ENCODE measurements at places on chromosomes 4 and X.

GRCh38 chr4:77911842-77912450, 49.3 kb downstream of the MRPL1 start:
- no peak for DNase-seq

- DNase-seq = peak; percentile 84
Observed at GRCh38 chr4:83284193-83285054, at the start of gene COQ2. Gene COQ2, minus strand, starts transcription at chr4:83284798. Its CDS starts 34 bp downstream, at chr4:83284764.

GRCh38 chrX:132652871-132653270, 164.0 kb upstream of the MBNL3 start:
- no peak for DNase-seq

DNA sequence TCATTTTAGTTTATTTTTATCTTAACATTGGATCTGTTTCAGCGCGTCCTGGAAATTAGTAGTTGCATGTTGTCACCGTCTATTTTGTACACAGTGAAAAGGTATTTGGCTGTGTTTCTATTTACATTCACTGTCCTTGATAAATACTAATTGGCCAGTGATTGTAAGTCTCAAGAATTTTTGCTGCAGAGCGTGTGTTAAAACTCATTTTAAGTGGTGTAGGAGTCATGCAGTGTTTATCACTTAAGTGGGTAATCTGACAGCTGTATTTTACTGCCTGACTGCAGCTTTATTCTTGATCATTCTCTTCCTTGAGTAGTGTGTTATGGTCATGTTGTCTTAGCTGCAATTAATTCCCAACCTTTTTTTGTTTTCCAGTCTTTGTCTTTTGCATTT, 9.8 kb downstream of the GUCY1A1 start:
- DNase-seq = no peak

GRCh38 chrX:10634392-10635161, 14.2 kb upstream of the MID1 start:
- DNase-seq = peak; percentile 69

GRCh38 chr4:68176904-68177303, 47.2 kb upstream of the TMPRSS11F start:
- no peak for DNase-seq

- DNase-seq = no peak
Observed at GRCh38 chrX:20421275-20421674, 154.6 kb upstream of the RPS6KA3 start.

GRCh38 chr4:88573995-88574394, 18.3 kb upstream of the HERC3 start:
- DNase-seq = no peak

DNA sequence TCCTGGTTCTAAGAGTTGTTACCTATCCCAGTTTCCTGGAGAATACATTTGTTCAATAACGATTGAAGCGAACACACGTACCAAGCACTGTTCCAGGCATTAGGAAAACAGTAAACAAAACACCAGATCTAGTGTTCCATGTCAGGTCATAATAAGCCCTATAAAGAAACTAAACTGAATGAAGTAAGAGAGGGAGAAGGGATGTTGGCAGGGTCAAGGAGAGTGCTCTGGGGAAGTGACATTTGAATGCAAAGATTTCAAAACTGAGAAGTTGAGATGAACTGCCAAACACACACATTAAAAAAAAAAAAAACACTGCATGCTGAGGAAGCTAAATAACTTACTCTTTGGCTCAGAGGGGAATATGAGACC, 14.4 kb upstream of the ENAM start:
- DNase-seq = no peak

DNA sequence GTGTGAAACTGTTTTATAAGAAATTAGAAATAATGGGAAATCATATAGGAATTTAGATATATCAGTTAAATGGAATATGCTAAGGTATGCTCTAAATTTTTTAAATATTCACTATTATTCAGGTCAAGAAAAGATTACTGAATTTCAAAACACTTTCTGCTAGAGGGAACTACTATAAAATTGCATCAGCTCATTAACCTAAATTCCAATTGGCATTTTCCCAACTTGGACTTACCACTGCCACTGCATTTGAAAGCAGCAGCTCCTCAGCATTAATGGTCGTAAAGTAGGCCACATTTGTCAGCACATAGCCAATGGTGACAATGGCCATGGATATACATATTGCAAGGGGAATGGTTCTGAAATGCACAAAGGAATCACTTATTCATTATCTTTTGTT, 57.3 kb downstream of the SLC7A11 start:
- DNase-seq = no peak

DNA sequence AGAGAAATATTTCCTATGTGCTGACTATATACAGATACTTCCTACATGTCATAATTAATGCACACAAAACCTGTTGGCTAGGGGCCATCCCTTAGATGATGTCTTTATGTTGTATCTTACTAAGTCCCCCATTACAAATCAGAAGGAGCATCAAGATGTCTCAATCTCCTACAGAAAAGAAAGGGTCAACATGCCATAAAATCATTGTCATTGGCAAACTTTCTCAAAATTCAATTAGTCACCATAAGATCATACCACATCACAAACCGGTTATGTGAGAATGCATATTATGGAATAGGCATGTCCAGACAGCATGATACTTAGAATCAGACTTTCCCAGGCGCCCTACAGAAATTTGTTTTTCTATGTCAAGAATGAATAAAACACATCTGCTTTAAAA, 175.2 kb upstream of the TET2 start:
- DNase-seq = no peak

GRCh38 chr4:37464373-37465128, 220.0 kb downstream of the NWD2 start:
- DNase-seq = no peak

GRCh38 chr4:51866835-51867234, 23.9 kb downstream of the DCUN1D4 start:
- DNase-seq = no peak

DNA sequence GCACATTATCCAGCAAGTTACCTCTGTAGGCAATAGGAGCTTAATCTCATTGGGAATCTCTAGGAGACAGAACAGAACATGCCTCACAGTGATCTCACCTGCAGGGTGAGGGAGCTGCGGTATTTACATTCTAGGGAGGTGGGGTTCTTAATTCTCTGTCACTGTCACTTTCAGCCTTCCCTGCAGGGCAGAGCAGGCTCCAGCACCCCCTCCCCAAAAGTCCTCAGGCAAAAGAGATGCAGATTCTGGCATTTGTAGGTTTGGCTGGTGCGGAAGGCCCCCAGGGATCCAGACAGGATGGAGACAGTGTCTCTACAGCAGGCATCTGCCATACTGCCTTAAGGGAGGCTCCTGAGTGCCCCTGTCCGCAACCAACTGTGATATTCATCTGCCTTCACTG, 166.4 kb upstream of the ATP6AP2 start:
- no peak for DNase-seq

DNA sequence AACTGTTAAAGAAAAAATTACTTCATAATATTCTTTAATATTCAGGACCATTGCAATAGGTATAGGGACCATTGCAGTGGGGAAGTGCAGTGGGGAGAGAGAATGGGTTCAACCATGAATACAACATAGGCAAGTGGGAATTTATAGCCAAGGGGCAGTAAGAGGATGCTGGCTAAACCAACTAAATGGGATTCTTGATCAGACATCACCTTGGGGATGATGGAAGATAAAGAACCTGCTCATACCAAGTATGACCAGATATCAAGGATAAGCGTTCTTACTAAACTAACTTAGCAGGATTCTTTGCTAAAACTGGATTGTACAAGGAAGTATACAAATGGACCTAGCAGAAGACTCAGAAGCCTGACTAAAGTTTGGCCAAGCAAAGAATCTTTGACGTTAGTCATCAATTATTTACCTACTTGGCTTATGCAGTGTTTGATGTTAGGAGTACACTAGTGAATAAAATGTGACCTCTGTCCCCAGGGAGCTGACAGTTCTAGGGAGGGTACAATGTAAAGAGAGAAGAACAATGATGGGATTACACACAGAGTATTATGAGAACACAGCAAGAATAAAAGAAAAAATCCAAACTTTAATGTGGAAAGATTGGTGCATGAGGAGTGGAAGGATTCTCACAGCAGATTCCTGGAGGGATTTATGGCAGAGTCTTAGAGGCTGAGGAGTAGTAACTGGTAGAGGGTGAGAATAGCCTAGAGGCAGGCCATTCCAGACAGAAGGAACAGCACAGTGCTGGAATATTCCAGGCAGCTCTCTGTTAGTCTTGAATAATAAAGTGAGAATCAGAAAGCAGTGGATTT, 54.7 kb upstream of the MYOZ2 start:
- no peak for DNase-seq

- peak; percentile 87 for DNase-seq
Observed at GRCh38 chr4:141133146-141133998, at the start of gene RNF150. Gene RNF150, minus strand, starts transcription at chr4:141133469.

DNA sequence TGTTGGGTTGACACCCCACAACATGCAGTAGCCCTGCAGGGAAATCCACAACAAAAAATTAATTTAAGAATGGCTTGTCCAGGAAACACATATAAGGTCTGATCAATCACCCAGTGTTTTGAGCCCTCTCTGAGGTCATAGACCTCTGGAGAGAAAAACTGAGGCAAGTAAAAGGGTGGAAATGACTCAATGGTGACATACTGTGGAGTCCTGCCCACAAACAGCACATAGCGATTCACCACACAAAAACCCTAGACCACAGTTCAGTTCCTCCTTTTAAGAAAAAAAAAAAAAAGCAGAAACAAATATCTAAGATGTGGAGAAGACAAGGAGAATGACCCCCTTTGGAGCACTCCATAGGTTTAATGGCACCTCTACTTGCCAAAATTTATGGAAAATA, 2691.0 kb downstream of the PCDH7 start:
- peak; percentile 72 for DNase-seq

DNA sequence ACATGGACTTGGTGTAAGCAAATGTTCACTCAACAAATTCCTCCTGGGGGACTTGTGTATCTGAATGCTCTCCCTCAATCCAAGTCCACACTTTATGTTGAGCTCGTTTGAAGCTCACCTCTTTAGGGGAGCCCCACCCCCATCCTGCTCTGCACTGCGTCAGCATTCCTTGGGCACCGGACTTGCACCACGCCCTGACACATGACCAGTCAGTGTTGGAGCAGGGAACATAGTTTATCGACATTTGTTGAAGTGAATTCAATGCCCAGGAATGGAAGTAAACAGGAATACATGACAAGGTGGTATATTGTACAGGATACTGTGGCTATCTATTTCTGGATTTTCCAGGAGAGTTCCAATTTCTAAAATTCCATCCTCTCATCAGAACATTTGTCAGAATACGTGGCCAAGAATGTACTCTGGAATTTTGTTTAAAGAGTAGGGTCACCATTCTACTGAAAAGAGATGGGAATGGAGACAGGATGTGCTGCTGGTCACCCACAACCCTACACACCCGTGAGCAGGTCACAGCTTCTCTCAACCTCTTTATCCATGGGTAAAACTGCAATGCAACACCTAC, 60.0 kb upstream of the LNX1 start:
- DNase-seq = no peak

- DNase-seq = no peak
Observed at GRCh38 chr4:91366554-91366953, 937.2 kb upstream of the GRID2 start.

GRCh38 chr4:145829629-145830395, 108.8 kb downstream of the ZNF827 start:
- DNase-seq = no peak

GRCh38 chr4:10974371-10974770, 289.8 kb upstream of the CLNK start:
- no peak for DNase-seq

- peak; percentile 26 for DNase-seq
Observed at GRCh38 chr4:185096032-185096653, 46.9 kb upstream of the SLC25A4 start.

DNA sequence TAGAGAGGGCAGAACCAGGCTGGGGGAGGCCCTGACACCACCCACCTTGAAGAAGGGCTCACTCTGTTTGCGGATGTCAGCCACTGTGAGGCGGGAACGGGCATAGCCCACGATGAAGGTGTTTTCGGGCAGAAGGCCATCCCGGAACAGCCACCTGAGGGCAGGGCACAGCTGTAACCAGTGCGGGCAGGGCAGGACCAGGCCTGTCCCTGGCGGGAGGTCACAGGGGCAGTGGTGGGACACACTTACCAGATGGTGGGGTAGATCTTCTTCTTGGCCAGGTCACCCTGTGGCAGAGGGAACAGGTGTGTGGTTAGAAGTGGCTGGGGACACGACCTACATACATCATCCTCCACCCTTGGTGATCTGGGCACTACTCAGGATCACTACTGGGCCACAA, 10.8 kb downstream of the G6PD start:
- no peak for DNase-seq

- DNase-seq = no peak
Observed at GRCh38 chr4:173038192-173038896, 130.3 kb upstream of the GALNT7 start.

DNA sequence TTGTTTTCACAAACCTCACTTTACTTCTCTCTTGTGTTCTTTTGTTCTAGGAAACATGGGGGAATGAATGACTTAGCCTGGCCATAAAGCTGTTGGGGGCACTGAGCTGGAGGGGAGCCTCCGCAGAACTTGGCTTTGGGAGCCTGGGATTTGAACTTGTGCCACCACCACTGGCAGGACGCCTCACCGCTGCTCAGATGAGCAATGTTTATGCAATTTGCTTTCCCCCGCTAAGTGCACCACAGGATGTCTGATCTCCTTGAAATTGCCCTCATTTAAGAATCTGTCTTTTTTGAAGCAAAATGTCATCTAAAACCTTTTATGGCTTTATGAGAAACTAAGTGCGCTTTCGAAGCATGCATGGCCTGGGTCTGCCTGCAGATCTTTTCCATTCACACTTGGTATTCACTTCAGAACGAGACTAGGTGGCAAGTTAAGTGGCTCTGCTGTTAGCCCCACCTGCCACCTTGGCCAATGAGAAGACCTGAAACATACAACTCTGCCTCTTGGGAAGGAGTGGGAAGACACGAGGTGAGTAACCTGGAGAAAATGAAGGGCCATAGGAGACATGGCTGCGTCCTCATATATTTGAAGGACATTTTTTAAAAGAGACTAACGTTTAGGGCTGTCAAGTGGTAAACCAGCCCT, 119.3 kb downstream of the LDB2 start:
- peak; percentile 91 for DNase-seq

DNA sequence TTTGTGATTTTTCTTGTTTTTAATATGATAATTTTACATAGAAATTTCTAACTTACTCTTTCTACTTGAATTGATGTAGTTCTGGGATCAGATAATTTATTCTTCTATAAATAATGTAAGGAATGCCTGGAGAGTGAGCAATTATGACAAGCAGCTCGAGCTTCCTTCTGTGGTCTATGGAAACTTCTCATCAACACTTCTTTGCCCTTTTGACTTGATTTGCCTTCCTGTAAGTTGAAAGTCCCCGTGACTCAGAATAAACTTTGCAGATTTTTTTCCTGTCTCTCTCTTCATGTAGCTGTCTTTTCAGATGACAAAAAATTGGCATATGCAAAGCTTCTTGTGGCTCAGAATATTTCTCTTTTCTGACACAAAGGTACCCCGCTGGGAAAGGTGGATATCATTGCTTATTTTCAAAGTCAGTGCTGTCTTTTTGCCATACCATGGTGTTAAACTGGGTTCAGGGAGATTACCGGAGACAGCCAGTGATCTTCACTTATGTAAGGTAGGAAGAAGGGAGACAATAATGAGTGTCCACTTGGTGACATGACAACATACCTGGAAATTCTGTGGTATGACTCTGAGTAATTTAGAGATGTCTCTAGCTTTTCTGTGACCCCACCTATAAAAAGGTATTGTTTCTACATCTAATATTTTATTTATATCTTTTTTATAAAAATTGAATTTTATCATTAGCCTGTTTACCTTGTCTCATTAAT, 278.6 kb upstream of the GNPDA2 start:
- DNase-seq = peak; percentile 42

- DNase-seq = peak; percentile 97
Observed at GRCh38 chr4:102139132-102139573, 206.1 kb downstream of the SLC39A8 start.

- DNase-seq = no peak
Observed at GRCh38 chr4:127525608-127526007, 107.1 kb upstream of the INTU start.
